ENCODE measurements at places on chromosomes 12 and 14.

GRCh38 chr12:115203701-115204100 is 519.7 kb upstream of the TBX3 start:
- DNase-seq: no peak

GRCh38 chr12:105539735-105540134 is 209.2 kb downstream of the C12orf75 start:
- DNase-seq: no peak

- no peak for DNase-seq
These were observed 154.1 kb upstream of the ARID2 start for GRCh38 chr12:45575417-45575816.

- no peak for DNase-seq
These were observed 56.7 kb downstream of the BCL11B start for GRCh38 chr14:99215277-99215676.

GRCh38 chr12:129941618-129942017 is 37.8 kb upstream of the TMEM132D start:
- DNase-seq: no peak

DNA sequence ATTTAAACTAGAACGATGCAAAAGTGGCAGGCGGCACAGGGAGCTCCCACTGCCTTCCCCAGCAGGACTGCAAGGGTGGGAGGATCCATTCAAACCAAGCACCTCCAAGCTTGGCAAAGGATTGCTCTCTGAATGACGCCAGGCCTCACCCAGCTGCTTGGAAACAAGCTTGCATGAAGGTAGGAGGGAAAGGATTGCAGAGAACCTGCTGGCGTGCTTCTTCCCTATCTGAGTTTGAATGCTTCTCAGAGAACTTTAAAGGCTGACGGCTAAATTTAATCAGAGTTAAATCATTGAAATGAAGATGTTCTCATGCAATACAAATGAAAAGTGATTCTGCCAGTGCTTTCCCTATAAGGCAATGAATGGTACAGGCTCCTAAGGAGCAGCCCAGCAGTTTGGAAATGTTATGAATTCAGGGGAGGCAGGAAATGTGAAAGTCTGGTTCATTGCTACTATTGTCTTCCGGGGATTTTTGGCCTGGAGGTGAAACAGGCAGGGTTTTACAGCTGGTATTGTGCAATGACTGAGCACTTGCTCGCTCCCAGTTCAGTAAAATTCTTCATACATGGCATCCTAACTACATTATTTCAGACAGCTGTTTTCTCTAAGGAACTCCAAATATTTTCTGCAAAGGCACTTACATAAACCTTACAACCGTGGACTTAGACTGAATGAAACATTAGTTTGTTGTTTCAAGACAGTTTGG is 31.9 kb upstream of the DUSP6 start:
- DNase-seq: peak; percentile 70

DNA sequence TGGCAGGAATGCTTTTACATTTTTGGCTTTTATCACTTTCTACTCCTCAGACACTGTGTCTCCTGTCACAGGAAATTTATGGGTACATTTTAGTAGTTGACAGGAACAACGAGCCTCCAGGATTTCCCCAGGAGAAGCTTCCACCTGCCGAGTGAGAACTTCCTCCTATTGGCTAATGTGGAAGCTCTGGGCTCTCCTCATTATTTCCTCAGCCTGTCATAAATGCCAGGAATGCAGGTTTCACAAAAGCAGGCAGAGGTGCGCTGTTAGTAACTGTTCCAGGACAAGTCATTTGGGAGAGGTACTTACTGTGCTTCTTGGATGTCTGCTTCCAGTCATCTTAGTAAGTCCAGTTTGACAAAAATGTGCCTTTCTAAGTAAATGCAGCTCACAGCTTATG is 19.1 kb upstream of the DCP1B start:
- no peak for DNase-seq

- no peak for DNase-seq
These were observed 33.2 kb downstream of the YAF2 start for GRCh38 chr12:42204819-42205218.

DNA sequence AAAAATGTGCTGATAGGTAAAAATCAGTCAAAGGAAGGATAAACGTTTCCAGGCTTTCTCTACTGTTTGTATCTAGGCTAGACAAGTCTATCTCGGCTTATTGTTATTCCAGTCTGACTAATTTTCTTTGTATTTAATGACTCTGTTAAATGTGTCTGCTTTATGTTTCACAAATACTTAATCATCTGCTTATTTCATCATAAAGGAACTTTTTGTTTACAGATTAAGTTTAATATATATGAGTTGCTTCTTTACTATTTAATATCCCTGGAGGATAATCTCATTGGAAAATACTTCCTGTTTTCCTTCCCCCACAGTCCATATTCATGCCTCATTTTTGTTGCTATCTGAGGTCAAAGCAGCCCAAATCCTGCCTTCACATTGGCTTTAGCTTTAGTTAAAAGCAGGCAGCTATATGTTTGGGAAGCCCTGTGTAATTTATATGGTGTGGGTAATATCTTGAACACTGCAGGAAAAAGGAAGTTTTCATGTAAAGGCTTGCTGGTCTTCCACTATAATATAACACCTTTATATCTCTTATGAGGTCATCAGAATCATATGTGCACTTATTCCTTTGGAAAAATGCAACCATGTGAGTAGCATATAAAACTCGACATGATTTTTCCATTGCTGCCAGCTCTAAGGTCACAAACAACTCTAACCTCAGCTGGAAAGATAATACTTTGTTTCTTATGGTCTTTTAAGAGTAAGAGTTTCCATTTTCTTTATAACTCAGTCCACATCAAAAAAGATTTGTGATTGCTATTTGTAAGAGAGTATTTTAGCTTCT is 76.8 kb downstream of the ALX1 start:
- peak; percentile 1 for DNase-seq

DNA sequence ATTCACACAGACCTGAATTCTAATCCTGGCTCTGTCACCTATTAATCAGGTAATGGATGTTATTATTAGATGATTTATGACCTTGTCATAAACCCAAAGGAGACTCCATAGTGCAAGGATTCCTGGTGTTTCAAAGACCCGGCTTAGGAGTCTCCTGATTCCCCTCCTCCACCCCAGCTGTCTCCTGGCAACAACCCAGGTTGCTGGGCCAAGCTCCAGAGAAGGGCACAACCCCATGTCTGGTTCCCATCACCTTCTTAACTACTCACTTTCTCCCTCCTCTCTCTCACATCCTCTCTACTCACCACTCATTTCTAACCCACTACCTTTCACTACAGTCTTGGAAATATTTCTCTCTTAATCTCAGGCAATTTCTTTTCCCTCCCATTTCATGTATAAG is 41.6 kb downstream of the RHOJ start:
- DNase-seq: no peak

GRCh38 chr14:24991288-24991687 is 58.7 kb downstream of the STXBP6 start:
- no peak for DNase-seq

DNA sequence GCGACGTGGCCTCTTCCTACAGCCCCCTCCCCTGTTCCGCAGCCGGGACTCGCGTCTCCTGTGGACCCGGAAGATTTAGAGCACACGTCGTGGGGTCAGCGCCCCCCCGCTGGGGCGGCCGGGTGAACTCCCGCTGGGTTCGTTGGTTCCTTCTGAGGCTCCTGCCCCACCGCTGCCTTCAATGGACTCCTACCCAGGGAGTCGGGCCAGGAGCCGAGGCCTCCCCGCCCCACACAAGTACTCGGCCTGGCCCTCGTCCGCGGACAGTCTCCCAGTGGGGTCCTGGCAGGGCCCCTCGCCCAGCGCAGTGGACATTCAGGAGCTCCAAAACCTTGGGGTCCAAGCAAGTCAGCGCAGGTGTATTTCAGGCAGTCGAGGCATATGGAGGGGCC is 1.2 kb downstream of the MMP17 start:
- DNase-seq: peak; percentile 62

DNA sequence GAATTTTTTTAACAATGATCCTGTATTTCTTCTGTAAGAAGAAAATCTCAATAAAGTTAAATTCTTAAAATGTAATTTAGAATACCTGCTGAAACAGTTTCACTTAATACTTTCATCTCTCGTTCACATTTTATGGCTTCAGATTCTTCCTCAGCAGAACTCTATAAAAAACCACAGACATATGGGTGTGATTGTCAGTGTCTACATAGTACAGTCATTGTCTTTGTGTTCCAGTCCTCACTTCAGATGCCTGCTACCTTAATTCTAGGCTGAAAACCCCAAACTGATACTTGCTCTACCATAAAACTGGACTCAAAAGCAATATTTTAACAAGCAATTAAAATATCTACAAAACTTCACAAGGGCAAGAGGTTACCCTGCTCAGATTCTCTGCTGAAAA is 71.8 kb downstream of the DNAI7 start:
- DNase-seq: no peak

DNA sequence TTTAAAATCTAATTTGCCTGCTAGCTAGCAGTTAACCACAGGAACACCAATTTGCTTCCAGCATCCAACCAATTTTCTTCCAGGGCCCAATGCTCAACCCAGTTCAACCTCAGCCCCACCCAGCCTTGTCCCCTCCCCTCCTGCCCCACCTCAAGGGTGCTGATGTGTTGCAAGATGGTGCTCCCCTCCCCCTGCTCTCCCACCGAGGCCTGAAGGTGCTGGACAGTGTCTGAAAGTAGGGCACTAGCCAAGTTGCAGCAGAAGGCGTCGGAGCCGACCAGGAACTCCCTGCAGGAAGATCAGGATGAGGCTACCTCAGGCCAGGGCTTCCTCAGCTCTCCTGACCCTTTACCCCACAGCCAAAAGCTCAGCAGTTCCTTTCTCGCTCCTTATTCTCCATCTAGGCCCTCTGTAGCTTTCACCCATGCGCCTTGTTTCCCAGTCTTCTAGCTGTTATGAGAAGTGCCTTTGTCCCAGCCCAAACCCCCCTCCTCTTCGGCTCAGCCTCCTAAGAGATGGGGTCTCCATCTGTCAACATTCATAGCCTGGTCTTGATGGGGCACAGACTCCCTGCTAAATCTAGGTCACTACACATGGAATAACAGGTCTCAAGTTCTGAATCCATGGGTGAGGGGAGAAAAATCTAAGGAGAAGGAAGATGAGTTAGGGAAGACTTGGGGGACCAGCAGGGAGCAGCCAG is 3.6 kb downstream of the STAT6 start:
- DNase-seq: no peak

DNA sequence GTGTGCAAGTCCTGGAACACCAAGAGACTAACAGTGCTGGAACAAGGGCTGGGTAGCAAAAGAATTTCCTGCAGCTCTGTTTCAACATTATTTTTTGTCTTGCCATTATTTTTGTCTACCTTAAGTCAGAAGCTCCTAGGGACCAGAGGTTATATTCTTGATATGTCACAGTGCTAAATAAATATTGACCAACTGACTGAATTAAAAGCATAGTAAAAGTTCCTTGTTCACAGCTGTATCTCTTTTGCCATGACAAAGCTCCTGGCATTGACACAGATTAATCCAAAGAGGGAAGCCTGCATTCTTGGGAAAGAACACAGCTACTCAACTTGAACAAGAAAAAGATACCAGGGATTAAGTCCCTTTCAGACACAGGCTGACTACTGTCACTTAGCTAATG is 136.5 kb downstream of the SPTSSA start:
- no peak for DNase-seq

DNA sequence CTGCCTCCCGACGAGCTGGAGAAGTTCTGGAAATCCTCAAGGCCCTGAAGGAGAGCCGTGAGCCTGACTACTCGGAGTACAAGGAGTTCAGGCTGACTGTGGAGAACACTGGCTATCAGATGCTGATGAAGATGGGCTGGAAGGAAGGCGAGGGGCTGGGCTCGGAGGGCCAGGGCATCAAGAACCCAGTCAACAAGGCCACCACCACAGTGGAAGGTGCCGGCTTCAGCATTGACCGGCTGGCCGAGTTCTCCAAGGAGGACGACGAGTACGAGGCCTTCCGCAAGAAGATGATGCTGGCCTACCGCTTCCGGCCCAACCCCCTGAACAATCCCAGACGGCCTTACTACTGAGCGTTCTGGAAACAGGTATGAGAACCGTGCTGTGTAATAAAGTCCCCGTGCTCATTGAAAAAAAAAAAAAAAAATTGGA is 366.1 kb upstream of the ATXN7L3B start:
- no peak for DNase-seq

- peak; percentile 65 for DNase-seq
These were observed 12.6 kb downstream of the RASSF9 start for GRCh38 chr12:85823436-85824180.

DNA sequence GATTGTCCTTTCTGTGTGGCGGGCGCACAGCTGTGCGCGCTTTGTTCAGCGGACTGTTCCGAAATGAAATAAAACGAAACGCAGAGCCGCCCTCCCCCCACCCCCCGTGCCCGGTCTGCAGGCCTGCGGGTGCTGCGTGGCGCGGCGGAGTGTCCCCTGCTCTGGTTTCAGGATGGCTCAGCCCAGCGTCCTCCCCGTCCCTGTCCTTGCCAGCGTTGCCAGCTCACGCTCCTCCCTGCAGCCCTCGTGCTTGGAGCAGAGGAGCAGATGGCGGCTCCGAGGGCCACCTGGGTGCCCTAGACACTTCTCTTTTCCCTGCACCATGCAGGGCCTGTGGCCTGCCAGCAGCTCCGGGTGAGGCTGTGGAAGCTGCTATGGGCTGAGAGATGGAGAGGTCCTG is 17.5 kb upstream of the BEGAIN start:
- no peak for DNase-seq

- no peak for DNase-seq
These were observed 270.9 kb downstream of the ALX1 start for GRCh38 chr12:85550924-85551323.

DNA sequence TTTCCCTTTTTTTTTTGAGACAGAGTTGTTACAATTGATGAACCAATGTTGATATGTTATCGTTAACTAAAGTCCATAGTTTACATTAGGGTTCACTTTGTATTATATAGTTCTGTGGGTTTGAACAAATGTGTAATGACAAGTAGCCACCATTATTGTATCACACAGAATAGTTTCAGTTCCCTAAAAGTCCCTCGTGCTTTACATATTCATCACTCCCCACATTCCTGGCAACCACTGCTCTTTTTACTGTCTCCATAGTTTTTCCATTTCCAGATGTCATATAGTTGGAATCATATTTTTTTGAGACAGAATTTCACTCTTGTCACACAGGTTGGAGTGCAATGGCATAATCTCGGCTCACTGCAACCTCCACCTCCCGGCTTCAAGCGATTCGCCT is 12.5 kb downstream of the HSD17B6 start:
- no peak for DNase-seq

All from ELR (cell line).